Activated CD4-positive, alpha-beta T cell treated with anti-CD3 and anti-CD28 coated beads for 36 hours (primary cell): ENCODE measurements at places on chromosomes 11 and 22. TPM values are rescaled to one million over a fixed set of nuclear protein-coding genes. Genes with fewer than 3 reads are reported as not detected.

The GLYAT gene
- total RNA-seq = not detected

The OOSP4A gene
- total RNA-seq = not detected

The CLDN5 gene
- not detected for total RNA-seq

The PRODH gene
- total RNA-seq = not detected

The KMT2A gene
- total RNA-seq = 67.1 TPM

The CHADL gene
- total RNA-seq = 0.11 TPM

The BAIAP2L2 gene
- 0.71 TPM for total RNA-seq

The LMNTD2 gene
- total RNA-seq = 4.9 TPM

The MUC15 gene
- not detected for total RNA-seq

The PCSK7 gene
- total RNA-seq = 96.2 TPM

The MEI1 gene
- total RNA-seq = 31.5 TPM

The AMBRA1 gene
- total RNA-seq = 26.4 TPM

The FAM168A gene
- total RNA-seq = 17.5 TPM

The EXPH5 gene
- total RNA-seq = 2.0 TPM

The RRM1 gene
- total RNA-seq = 259 TPM

The H19 gene
- not detected for total RNA-seq

The CASP5 gene
- total RNA-seq = not detected

The CDC45 gene
- total RNA-seq = 103 TPM

GRCh38 chr11:33575311-33575710 is 125.3 kb downstream of the C11orf91 start:
- no peak for DNase-seq

- no peak for DNase-seq
Observed at GRCh38 chr11:47516155-47516554, 36.8 kb downstream of the CELF1 start.

- DNase-seq = no peak
Observed at GRCh38 chr11:14232652-14233051, 126.3 kb downstream of the RRAS2 start.

GRCh38 chr11:78427615-78428265 is 10.1 kb upstream of the GAB2 start:
- DNase-seq = peak; percentile 27

DNA sequence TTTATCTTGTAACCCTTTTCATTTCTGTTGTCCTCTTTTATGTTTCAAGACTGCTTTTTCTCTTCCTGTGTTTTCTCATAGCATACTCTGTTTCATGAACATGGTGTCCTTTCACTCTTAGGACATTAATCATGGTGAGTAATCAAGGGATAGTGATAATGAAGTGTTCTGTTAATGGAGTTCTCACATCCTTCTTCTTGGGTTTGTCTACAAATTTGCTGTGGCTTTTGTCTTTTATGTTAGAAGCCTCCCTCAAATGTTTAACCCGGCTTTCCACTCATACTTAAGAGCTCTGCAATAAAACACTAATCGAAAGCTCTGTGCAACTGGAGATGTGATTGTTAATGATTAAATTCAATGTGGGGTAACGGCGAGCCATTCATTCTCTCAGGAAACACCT is 593.6 kb downstream of the NELL1 start:
- no peak for DNase-seq

DNA sequence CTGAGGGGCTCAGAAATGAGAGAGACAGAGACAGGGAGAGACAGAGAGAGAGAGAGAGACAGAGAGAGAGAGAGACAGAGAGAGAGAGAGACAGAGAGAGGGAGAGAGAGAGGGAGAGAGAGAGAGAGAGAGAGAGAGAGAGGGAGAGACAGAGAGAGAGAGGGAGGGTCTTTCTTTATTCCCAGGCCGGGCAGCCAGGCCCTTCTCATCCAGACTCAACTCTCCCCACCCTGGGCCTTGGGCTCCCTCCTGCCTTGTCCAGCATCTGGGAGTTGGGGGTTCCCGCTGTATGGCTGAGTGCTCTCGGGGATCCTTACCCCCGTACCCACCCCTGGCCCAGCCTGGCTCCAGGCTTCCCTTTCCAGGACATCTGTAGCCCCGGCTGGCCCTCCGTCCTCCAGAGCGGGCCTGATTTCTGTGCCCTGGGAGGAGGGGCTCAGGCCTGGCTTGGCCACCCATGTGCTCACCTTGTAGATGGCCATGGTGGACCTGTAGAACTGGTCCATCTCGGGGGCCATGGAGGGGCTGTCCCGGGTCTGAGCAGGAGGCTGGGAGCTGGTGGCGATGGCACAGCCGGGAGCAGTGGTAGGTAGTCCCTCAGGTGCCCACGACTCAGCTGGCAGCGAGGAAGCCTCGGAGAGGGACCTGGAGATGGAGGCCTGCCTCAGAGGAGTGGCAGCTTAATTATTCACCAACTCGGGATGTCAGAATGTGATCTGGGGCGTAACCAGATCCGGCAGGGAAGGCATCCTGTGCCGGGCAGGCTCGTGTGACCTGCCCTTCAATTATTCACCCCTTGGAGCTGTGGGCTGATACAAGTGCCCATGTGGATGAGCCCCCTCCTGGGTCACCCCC is at the start of gene BAIAP2L2:
TSS of gene BAIAP2L2 (minus strand) at position 677 of the 855 bp plus-strand sequence. CDS start at position 518, 159 bp downstream.
- no peak for DNase-seq

DNA sequence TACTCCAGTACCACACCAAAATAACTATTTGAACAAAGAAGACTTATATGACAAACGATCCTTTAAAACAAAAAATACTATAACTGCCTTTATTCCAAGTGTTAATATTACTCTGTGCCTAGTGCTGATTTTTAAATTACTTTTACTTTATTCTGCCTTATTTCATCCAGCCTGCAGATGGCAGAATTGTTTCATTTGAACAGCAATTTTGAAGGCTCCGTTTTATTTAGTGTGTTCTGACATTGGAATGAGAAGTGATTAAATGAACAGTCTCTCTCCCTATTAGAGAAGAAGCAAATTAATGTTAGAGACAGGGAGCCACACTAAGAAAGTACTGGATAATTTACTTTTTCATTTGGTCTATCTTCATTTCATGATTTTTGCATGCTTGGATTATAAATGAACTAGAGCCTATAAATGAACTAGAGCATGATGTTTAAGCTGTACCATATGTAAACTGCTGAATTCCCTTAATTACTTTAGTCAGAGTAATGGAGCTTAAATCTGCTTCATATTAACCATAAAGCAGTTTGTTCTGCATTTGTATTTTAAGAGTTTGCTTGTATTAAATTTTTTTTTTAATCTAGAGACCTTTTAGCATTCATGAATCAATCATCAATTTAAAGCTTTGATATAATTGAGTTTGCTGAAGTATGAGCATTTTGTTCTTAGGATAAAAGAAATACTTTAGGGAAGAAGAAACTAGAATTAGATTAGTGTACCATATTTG is 9.8 kb downstream of the PDHX start:
- peak; percentile 8 for DNase-seq

DNA sequence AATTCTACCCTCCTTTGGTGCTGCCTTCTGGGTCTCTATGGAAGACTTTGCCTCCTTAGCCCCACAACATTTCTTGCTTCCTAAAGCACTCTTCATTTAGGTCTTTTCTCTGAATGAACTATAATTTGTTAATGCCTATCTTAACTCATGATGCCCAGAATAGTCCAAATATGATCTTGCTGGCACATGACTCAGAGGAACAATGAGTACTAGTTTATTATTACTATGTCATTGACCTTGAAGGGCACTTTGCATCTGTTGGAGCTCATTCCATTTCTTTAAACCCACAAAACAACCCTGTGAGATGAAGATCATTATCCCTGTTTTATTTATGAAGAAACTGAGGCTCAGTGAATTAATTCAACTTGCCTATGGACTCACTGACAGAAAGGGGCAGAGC is 320.2 kb upstream of the PLET1 start:
- no peak for DNase-seq

- no peak for DNase-seq
Observed at GRCh38 chr22:39130892-39131855, 21.3 kb downstream of the CBX7 start.

DNA sequence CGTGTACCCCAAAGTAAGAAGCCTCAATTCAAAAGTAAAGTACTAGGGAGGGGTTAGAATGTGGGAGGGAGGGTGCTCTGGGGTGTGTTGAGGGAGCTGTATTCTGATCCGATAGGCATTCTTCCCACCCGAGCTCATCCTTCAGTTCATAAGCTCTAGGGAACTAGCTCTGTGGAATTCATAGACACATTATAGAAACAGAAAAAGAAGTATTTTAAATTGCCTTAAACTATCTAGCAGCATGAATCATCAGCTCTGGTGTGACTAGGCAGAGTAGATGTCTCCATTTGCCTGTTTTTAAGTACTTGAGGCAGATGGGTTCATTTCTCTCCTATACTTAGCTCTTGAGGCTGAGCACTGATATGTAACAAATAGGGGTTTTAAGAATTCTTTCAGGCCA is 7.3 kb upstream of the SGSM3 start:
- DNase-seq = no peak

- no peak for DNase-seq
Observed at GRCh38 chr11:45374653-45375059, 88.5 kb upstream of the SYT13 start.

- DNase-seq = peak; percentile 81
Observed at GRCh38 chr11:123381817-123382554, 48.1 kb upstream of the GRAMD1B start.

DNA sequence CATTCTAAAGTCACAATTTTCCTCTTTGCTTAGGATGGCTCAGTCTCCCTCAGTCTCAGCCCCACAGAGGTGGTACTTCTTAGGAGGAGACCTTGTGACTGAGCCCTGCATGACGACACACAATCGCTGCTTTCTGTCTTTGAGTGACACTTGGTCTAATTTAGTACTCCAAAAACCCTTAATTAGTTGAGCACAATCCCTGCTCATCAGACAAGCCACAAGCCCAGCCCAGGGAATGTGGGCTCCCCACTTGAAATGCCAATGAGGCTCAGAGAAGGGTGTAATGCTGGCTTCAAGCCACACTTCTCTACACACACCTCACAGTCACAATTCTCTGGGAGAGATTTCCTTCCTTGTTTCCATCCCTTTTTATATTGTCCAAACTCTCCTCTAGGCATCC is 101.8 kb downstream of the FEZ1 start:
- DNase-seq = no peak

- DNase-seq = no peak
Observed at GRCh38 chr22:50406416-50407170, 63.5 kb downstream of the PPP6R2 start.

DNA sequence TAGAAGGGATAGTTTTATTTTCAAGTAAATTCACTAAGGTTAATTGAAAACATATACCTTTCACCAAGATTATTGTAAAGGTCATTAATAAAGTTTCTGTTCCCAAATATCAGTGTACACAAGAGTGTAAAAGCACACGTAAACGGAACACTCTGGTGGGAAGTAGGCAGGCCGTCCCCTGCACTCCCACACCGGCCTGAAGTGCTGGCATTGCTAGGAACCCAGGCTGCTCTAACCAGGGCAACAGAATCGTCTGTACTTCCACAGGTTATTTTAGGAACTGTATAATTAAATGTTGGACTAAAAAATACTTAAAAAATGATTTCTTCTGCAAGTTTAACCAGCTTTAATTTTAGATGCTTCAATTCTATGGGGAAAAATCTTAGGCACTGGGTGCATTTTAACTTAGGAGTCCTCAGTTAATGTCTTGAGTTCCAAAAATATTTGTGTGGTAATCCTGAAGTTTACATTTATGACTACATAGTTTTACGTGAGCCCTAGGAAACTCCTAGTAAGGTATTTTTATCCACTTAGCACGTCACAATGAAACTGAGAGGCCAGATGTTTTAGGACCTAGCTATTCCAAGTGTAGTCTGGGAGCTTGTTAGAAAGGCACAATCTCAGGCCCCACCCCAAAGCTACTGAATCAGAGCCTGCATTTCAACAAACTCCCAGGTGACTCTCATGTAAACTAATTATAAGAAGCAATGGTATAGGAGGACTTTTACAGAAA is 31.2 kb downstream of the KMT5B start:
- no peak for DNase-seq

- no peak for DNase-seq
Observed at GRCh38 chr11:127133061-127133460, 132.5 kb upstream of the KIRREL3 start.

GRCh38 chr22:19803736-19804267 is 43.2 kb downstream of the TBX1 start:
- DNase-seq = no peak

- DNase-seq = peak; percentile 63
Observed at GRCh38 chr11:76629116-76629852, 41.3 kb downstream of the LRRC32 start.

- no peak for DNase-seq
Observed at GRCh38 chr11:69418576-69419296, 62.7 kb upstream of the LINC01488 start.

- no peak for DNase-seq
Observed at GRCh38 chr11:65432100-65432650, 9.6 kb downstream of the NEAT1 start.

GRCh38 chr11:111091321-111091938 is 154.1 kb upstream of the POU2AF2 start:
- DNase-seq = no peak

GRCh38 chr11:5317292-5317691 is 6.8 kb downstream of the OR51B2 start:
- no peak for DNase-seq

DNA sequence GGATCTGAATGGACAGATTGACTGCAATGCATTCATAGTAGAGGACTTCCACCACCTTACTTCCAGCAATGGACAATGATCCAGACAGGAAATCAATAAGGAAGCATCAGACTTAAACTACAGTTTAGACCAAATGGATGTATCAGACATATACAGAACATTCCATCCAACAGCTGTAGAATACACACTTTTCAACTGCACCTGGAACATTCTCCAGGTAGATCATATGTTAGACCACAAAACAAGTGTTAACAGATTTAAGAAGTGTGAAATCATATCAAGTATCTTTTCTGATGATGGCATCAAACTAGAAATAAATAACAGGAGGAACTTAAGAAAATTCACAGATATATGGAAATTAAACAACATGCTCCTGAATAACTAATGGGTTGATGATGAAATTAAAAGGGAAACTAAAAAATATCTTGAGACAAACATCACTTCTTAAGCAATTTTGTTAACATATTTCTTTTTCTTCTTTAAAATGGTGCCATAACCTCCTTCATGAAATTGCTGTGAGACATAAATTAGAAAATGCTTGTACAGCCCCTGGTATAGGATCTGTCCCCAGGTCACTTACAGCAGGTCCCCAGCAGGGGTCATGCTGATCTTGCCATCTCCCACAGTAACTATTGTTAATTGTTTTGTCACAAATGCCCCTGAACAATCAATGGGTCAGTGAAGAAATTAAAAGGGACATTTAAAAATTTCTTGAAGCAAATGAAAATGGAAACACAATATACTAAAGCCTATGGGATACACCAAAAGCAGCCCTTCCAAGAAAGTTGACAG is 100.0 kb upstream of the OR4B1 start:
- peak; percentile 34 for DNase-seq

GRCh38 chr11:34844463-34845112 is 71.6 kb downstream of the APIP start:
- no peak for DNase-seq

- peak; percentile 85 for DNase-seq
Observed at GRCh38 chr22:44080936-44081861, 57.1 kb downstream of the PARVB start.
